ENCODE measurements at places on chromosomes 5 and 9. TPM values are rescaled to one million over a fixed set of nuclear protein-coding genes. Genes with fewer than 3 reads are reported as not detected.

PFN3 gene
- total RNA-seq, result not detected

STKLD1 gene
- 3.4 TPM for total RNA-seq

UBLCP1 gene
- 24.5 TPM for total RNA-seq

IFNA2 gene
- total RNA-seq, result not detected

PCDHGB1 gene
- total RNA-seq, result 0.25 TPM

CDC20B gene
- not detected for total RNA-seq

ADAMTS2 gene
- total RNA-seq, result 132 TPM

DNA sequence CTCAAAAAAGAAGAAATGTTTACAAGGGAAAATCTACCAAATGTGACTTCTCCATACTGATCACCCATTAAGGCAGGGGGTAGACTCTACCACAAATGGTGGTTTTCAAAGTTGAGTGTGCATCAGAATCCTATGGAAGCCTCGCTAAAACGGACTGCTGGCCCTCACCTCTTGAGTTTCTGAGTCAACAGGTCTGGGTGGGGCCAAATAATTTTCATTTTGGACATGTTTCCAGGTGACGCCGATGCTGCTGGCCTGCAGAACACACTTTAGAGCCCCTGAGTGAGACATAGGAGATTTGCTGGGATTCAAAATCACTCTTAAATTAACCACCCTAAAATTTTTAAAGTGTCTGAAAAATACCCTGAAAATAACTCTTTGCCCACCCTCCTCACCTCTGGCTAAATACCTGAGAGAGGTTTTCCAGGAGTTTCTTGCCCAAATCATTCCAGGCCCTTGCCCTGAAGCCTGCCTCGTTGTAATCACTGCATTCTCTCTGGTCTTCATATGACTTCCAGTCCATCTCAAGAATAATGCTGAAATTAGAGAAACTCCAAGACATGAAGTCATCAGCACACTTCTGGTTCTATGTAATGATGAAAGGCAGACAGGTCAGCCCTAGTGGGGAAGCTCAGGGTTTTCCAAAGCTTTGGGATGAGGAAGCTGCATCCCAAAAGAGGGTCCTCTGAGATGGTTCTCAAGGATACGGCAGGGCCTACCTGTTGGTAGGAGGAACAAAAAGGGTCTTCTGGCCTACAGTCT, 18.2 kb downstream of the C9orf152 start:
- DNase-seq, result no peak

DNA sequence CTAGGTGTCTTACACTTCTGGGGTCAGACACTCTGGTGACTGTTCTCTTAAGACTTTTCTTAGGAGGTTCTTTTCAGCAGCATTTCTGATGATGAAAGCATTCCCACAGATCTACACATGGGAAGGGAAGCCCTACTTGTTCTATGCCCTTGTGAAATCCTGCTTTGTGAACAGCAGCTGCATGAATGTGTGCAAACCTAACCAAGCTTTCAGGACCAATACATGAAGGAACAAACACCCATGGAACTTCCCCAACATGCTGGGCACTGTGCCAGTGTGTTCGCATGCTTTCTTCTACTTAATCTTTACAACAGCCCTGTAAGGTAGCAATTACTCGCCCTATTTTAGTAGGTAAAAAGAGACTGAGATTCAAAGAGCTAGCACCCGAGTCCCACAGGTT, 439.9 kb upstream of the KLF4 start:
- DNase-seq, result peak; percentile 66

- DNase-seq, result no peak
Measured at GRCh38 chr5:107321906-107322305, 348.8 kb downstream of the EFNA5 start.

DNA sequence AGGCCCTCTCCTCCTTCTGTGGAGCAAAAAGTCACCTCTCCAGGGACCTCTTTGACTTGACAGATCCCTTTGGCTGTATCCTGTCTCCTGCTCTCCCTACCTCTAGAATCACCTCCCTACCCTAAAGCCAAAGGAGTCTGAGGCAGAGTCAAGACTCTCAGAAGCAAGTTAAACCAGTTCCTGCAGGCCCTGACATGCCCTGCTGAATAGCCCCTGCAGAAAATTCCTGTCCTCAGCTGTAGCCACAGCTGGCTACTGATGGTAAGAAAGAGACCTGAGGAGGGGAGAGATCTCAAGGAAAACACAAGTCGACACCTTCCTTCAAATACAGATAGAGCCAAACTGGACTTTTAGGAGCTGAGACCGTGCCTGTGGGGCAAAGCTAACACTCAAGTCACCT, 23.7 kb upstream of the UBAP2 start:
- no peak for DNase-seq

DNA sequence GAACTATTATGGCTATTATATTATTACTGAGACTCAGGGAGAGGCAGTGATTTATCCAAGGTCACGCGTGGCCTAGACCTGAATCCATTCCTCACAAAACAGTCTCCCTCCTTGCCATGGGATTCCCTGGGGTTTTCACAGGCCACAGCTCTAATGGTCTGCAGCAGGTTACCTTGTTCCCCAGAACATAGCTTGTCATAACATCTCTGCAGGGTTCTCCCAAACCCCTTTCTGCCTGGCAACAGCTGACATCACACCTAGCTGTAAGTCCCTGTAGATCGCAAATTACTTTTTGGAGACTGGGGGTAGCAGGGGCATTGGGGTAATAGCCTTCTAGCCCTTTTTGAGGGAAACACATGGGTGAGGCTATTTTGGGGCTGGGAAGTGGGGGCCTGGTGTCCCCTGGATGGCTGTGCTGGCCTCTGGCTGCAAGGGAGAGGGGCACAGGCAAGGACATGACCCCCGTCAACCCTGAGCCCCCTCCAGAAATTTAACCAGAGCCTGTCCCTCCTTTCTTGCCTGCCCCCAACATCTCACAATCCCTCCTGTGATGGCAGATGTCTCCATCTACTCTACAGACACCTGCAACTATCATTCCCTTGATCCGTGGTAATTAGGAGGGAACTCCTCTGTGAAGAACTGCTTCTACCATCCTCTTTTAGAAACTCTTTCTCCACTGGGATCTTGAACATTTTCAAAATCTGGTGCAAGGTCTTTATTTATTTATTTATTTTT, 1.3 kb downstream of the CD74 start:
- DNase-seq, result peak; percentile 23

DNA sequence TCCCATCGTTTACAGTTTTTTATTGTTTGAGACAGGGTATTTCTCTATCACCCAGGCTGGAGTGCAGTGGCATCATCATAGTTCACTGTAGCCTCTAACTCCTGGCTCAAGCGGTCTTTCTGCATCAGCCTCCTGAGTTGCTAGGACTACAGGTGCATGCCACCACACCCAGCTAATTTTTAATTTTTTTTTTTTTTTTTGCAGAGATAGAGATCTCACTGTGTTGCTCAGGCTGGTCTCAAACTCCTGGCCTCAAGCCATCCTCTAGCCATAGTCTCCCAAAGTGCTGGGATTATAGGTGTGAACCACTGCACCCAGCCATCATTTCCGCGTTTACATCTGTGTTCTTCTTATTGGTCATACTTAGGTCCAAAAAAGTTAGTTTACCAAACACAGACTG, 53.6 kb downstream of the FSD1L start:
- DNase-seq, result no peak

- DNase-seq, result no peak
Measured at GRCh38 chr5:136194576-136194975, 1.6 kb upstream of the SMIM32 start.

- peak; percentile 24 for DNase-seq
Measured at GRCh38 chr5:88724201-88724600, 158.8 kb downstream of the MEF2C start.

DNA sequence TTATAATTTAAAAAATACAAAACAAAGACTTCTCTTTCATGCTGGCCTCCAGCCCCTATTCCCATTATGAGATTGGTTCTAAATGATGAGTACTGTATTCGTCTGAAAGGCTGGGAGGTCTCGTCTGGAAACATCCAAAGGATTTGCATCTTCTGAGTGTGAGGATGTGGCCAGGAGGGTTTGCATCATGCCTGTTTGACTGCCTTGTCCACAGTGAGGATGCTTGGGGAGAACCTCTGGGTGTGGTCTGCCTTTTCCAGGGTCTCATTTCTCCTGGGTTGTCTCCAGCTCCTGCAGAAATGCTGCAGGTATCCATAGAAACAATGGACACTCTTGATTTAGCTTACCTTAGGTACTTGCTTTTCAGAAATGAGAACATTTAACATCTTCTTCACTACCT, 26.4 kb upstream of the CXCL14 start:
- DNase-seq, result no peak

- DNase-seq, result peak; percentile 13
Measured at GRCh38 chr5:53991942-53992341, 318.4 kb downstream of the ARL15 start.

GRCh38 chr5:54403121-54403520, 52.4 kb upstream of the HSPB3 start:
- no peak for DNase-seq

GRCh38 chr9:87882627-87883026, at the start of gene SPATA31E1:
TSS of gene SPATA31E1 (plus strand) at chr9:87882877. CDS start at chr9:87882892, 15 bp downstream.
- DNase-seq, result no peak

GRCh38 chr9:128899566-128900322, 17.8 kb downstream of the LRRC8A start:
- peak; percentile 45 for DNase-seq

DNA sequence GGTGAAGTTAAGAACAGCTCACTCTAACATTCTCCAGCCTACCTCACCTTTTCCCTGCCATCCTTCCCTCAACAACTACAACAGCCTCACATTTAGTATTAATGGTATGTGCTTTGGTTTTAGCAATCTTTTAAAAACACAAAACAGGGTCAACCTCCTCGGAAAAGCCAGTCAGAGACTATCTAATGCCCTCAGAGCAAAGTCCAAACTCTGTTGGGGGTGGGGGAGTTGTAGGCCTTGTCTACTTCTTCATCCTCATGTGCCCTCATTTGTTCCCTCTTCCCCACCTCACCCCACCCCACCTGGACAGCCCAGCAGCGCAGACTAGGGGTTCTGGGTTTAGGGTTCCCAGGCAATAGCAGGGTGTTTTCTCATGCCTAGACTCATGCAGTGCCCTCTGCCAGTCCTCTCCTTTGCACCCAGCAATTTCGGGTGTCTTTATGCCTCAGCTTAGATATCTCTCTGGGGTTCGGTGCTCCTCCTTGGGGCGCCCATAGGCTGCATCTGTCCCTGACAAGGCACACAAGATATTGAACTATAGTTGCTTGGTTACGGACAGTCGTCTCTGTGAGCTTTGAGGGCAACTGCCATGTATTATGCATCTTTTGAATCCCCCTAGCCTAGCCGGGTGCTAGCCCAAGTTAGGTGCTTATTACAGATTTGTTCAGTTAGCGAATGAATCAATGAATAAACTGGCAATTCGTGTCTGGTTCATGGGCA, 762 bp upstream of the TCOF1 start:
- DNase-seq, result no peak

All from GM23248 (cell line).